ENCODE measurements at places on chromosomes 2 and 18. TPM values are rescaled to one million over a fixed set of nuclear protein-coding genes. Genes with fewer than 3 reads are reported as not detected.

The EHBP1 gene
- 75.8 TPM for total RNA-seq

The BMP10 gene
- total RNA-seq: not detected

The AMER3 gene
- not detected for total RNA-seq

The INPP1 gene
- total RNA-seq: 68.7 TPM

DNA sequence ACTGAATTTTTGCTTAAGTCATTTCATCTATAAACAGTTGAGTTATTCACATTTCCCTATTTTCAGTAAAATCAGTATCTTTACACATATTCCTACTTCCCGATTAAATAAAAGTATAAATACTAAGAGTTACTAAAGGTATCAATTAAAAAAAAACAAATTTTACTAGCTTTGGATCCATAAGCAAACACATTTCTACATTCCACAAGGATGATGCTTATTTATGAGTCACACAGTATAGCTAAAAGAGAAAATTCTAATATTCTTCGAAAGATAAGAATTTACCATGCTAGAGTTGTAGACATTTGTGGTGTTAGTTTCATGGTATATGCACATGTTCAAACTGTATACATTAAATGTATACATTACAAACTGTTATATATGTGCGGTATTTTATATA, 23.7 kb downstream of the PGAP1 start:
- no peak for ATAC-seq

DNA sequence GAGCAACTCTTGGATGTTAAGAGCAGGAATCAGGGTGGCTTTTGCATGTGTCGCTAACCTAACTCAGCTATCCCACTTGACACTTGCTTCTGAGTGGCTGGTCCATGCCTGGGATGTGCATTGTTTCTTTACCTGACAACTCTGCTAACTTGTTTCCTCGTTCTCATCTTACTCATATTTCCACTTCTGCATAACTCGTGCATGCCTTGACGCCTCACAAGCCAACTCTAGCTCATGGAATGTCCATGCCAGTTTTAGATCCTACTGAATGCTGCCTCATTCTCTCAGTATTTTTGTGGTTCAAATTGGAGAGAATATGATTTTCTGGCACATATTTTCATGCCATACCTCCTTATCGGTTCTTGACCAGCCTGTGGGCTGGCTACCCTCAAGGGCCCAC, 52.5 kb downstream of the CDCA7 start:
- ATAC-seq: peak; percentile 46
